ENCODE measurements at places on chromosomes 2 and 18.
A peak's percentile ranks its signal among the peaks of the same experiment; 100 is the strongest.

DNA sequence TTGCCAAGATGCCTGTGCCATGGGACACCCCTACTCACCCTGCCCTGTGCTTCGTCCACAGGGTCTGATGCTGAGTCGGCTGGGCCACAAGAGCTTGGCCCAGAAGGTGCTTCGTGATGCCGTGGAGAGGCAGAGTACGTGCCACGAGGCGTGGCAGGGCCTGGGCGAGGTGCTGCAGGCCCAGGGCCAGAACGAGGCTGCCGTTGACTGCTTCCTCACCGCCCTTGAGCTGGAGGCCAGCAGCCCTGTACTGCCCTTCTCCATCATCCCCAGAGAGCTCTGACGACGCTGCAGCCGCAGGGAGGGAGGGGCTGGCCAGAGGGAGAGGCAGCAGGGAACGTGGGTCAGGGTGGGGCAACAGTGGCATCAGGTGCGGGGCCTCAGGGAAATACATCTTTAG, 81.5 kb downstream of the STPG4 start:
- DNase-seq = no peak

GRCh38 chr2:150474326-150475074, 13.0 kb downstream of the RND3 start:
- no peak for DNase-seq

DNA sequence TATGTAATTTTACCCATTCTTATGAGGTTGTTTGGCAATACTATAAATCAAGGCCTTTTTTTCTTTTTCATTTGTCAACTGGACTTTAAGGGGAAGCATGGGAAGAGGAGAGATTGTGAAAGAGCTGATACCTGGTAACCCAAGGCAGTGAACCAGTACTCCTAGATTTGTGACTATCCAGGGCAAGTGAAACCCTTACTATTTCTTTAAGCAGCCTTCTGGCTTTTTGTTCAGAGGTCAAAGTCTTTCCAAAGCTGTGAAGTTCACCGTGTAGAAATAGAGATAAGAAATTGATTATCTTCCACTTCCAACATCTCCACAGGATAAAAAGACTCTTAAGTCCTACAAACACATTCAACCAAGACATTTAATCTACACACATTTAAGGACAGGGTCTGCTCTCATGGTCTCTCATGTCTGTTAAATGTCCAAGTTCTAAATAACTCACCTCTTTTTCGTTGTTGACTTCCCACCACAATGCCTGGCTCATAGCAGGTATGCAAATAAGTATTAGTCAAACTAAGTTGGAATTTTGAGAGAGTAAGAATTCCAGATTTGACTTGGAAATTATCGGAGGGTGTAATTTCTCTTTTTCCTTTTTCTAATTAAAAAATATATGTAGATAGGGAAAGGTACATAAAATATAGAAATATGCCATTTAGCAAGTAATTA, 485.8 kb downstream of the STK39 start:
- no peak for DNase-seq

DNA sequence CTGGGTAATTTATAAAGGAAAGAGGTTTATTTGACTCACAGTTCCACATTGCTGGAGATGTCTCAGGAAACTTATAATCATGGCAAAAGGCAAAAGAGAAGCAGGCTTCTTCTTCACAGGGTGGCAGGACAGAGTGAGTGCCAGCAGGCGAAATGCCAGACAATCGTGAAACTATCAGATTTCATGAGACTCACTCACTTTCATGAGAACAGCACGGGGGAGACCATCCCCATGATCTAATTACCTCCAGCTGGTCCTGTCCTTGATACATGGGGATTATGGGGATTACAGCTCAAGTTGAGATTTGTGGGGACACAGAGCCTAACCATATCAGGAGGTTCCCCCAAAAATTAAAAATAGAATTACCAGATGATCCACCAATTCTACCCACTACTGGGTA, 675.5 kb upstream of the SLC8A1 start:
- no peak for DNase-seq

- DNase-seq = no peak
These were observed 78.9 kb downstream of the AAK1 start for GRCh38 chr2:69564604-69565003.

DNA sequence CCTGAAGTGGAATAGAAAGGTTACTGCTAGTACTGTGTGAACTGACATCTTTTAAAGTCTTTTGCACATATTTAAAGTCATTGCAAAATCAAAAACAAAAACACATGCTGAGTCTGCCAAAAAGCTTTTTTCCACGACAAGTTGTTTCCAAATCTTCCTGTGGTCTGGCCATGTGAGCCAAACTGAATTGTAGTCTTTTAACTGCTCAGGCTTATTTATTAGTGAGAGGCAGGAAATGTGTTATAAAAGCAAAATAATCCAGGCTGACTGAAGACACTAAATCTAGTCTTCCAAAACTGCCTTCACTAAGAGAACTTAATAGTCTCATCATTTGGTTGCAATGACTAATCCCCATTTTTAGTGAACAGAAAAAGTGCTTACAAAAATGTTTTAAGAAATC, 2.3 kb downstream of the KRCC1 start:
- no peak for DNase-seq

GRCh38 chr2:23230885-23231284, 154.1 kb upstream of the KLHL29 start:
- no peak for DNase-seq

DNA sequence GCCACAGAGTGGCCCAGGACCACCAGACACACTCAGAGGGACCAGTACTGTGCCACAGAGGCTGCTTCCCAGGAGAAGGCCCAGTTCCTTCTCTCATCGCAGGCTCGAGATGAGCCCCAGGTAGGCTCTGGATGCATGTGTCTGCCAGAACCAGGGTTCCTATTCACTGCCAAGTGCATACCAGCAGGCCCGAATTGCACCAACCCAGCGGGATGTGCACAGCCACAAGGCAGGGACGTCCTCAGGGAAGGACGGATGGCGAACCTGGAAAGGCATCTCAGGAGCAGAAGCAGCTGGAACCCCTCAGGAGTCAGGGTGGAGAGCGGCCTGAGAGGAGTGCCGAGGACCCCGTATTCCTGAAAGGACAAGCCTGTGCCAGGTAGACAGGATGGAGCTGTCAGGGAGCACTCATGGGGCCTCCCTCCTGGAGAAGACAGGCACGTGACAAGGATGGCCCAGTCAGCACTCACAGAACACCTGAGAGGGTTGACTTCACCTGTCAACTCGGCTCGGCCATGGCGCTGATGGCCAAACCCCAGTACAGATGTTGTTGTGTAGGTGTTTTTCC, 73.7 kb downstream of the PTGR3 start:
- no peak for DNase-seq

DNA sequence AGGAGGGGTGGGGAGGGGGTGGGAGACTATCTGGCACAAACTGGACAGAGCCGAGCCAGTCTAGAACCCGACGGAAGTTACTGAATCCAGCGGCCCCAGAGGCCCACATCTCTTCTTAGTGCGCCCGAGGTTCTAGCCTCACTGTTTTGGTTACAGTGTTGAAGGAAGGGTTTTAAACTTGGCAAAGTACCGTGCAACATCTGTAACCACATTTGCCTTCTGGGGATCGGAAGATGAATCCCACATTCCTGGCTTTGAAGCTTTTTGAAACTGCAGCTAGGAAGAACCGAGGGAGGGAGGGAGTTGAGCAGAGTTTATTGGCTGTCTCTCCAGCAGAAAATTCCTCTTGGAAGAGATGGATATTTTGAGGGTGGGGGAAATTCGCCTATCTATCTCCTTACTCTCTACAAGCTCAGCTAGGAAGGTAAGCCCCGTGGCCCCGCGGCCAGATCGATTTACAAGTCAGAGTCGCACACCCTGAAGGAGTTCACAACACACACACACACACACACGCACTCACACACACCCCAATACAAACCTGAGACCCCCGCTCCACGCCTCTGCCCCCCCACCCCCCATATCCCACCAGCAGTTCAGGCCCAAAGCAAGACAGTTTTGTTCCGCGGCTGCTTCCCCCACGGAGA, 1.0 kb downstream of the ACVR1 start:
- peak; percentile 31 for DNase-seq

DNA sequence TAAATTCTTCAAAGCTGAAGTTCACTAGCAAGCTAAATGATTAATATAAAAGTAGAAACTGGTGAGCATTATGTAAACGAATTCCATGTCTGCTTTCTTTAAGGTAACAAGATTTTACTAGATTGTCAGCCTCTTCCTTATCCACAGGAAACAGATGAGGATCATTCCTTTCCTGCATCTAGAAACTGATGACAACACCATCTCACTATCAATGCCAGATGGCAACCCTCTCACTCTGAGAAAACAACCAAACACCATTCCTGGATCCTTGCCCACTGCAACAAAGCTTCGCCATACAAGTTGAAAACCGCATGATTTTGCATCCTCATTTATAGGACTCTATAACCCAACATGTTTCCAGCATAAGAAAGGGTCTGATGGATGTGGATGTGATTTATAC, 122.9 kb downstream of the ZNF521 start:
- no peak for DNase-seq

- no peak for DNase-seq
These were observed 191.5 kb upstream of the PARD3B start for GRCh38 chr2:204353823-204354222.

DNA sequence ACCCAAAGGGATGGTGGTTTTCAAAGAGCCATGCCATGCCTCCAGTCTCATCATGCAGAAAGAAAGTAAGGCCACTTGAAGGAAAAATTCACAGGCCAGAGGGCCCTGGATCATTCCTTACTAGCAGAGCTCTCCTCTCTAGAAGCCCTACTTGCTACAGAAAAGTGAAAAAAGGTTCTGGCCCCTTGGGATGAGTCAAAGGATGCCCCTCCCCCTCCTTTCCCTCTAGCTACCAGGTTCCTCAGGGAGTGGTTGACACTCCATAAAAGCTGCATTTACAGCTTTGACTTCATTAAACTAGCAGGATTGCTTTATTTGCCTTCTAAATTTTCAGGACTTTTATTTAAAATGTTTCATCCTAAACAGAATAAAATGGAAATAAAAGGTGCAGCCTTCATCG, 21.2 kb downstream of the OSR1 start:
- no peak for DNase-seq

DNA sequence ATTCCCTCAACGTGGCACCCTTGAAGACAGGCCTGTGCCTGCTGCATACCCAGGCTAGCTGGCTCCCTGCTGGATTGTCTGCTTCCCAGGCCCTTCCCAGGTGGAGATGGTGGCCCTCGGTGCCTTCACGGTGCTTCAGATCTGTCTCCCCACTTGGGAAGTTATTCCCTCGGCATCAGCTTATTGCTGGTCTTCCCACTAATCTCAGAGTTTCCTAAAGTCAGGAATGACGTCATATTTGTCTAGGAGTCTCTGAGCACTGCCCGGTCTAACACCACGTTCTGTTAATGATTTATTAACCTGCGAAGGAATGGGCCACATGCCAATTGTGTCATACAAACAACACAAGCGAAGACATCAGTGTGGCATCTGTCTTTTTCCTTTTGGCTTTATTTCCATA, 269.8 kb upstream of the ID2 start:
- no peak for DNase-seq

DNA sequence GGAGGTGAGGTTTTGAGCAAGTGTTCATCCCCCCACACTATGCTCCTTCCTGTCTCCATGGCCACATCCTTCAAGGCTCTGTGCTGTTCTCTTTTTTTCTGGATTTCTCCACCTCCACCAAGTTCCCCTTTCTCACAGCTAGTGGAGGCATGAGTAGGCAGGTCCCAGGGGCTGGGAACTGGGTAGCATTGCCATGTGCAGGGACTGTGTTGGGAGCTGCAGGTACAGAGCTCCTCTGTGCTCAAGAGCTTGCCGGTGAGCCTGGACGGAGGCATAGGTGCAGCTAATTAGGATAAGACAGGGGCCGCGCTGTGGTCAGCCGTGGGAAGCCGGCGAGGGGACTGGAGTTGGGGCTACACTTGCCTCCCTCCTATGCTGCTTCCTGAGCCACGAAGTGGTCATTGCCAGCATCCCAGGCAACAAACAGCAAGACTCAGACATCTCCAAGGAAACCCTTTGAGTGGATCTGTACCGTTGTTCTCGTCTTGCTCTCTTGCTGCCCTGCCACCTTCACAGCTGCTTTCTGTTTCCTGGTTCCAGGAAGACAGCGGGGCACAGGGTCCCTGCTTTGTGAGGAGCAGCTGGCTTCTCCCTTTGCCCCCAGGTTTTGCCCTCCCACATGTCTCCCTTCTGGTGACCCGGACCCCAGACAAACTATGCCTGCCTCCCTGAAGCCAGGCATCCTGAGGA, 36.9 kb downstream of the ATOH8 start:
- no peak for DNase-seq

- DNase-seq = no peak
These were observed 288.1 kb downstream of the EPHA4 start for GRCh38 chr2:221283896-221284545.

- no peak for DNase-seq
These were observed 21.6 kb upstream of the TEX51 start for GRCh38 chr2:126877041-126877440.

DNA sequence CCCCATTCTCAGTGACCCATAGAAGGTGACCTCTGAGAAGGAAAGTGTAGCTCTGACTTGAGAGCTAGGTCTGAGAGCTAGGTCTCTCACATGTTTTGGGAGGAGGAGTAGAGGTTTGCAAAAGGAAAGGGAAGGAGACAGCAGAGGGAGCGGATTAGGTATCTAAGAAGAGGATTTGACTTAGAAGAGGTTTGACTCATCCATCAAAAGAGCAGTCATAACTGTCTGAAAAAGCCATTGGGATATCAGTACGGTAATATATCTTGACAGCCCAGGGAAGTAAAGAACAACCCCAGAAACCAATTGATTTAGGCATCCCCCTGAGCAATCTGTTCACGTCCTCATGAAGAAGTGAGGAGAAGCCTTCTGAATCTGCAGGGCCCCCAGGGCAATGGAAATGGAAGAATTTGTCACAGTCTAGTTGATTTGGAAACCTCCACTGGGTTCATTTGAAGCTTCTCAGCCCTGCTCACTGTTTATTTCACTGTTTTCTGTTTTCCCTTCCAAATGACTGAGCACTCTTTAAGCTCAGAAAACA, 19.3 kb downstream of the OXER1 start:
- DNase-seq = no peak

DNA sequence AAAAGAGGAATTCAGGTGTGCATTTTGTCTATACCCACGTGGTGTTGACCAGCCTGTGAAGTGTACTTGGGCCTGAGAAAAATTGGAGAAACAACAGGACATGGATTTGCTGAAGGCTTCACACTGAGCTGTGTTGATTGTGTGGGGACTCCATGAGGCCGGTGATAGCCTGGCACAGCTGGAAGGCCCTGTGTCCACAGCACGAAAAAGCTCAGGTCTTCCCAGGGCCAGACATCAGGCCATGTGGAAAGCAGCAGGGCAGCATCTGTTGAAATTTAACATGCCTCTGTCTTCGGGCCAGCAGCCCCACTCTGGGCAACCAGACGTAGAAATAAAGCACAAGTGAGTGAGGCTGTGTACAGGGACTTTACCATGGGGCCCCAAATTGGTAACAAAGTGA, 84.1 kb downstream of the HS6ST1 start:
- DNase-seq = no peak

DNA sequence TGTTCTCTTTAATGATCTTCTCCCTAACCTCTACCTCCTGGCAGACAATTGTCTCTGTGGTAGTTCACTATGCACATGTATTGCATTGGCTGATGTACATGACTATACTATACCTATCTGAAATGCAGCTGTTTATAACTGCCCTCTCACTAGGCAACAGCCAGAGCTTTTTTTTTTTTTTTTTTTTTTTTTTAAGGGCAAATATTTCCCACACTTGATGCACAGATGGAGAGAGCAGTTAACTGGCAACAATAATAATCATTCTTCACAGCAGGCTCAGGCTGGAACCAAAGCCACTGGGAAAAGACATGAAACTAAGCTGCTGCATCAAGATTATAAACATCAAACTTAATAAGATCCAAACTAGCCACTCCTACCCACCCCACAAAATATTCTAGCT, 707.7 kb downstream of the LRP1B start:
- no peak for DNase-seq

Data from urothelium cell line (cell line).